Activated naive CD4-positive, alpha-beta T cell treated with anti-CD3 and anti-CD28 coated beads, Interleukin-2, amount 50 U/mL, for 72 hours (primary cell): ENCODE measurements at places on chromosomes 3 and 15. TPM values are rescaled to one million over a fixed set of nuclear protein-coding genes. Genes with fewer than 3 reads are reported as not detected.
A peak's percentile ranks its signal among the peaks of the same experiment; 100 is the strongest.

Gene STRIT1
- not detected for total RNA-seq

Gene ZBTB38
- 19.9 TPM for total RNA-seq

- DNase-seq, result no peak
Measured at GRCh38 chr15:95292785-95293450, 1037.6 kb upstream of the NR2F2 start.

- no peak for DNase-seq
Measured at GRCh38 chr3:10806006-10806405, 10.0 kb upstream of the SLC6A11 start.

- DNase-seq, result no peak
Measured at GRCh38 chr3:14429237-14429636, 26.8 kb downstream of the SLC6A6 start.

DNA sequence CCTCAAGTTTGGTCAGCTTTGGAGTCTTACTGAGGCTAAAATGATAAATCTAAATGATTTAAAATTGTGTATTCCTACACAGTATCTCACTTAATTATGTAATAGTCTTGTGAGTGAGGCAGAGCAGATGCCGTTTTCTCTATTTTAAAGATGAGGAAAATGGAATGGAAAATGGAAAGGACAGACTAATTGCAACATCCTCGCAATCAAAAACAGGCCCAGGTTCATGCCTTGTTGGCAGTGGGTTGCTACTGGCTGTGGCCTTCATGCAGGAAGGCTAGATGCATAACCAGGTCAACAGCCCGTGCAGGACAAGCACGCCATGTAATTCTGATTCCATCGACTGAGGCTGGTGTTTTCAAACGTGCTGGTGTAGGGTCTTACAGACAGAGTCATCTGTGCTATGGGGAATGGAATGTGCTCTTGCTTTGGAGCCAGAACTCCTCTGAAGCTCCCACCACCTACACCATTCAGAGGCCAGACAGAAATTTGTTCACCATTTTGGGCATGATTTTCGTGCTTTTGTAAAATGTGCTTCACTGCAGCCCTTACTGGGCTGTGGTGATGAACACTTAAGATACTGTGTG is 37.9 kb downstream of the MLH1 start:
- no peak for DNase-seq

DNA sequence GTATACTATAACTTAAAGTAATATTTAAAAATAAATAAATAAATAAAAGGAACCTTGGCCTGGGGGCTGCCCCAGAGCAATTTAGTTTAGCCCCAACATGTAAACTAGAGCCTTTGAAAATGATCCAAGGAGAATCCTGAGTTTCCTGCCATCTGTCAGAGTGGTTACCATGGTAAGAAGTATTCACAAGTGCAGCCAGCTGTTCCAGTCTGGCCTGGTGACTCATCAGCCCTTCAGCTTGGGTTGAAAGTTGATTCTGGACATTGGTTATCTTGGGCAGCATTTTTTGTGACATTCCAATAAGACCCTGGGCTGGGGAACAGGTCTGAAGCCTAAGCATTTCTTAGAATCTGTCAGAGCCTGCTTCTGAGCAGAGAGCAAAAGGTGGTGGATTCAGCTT is 72.7 kb upstream of the LRTM1 start:
- no peak for DNase-seq

- DNase-seq, result no peak
Measured at GRCh38 chr3:32592696-32593353, 22.2 kb upstream of the DYNC1LI1 start.

DNA sequence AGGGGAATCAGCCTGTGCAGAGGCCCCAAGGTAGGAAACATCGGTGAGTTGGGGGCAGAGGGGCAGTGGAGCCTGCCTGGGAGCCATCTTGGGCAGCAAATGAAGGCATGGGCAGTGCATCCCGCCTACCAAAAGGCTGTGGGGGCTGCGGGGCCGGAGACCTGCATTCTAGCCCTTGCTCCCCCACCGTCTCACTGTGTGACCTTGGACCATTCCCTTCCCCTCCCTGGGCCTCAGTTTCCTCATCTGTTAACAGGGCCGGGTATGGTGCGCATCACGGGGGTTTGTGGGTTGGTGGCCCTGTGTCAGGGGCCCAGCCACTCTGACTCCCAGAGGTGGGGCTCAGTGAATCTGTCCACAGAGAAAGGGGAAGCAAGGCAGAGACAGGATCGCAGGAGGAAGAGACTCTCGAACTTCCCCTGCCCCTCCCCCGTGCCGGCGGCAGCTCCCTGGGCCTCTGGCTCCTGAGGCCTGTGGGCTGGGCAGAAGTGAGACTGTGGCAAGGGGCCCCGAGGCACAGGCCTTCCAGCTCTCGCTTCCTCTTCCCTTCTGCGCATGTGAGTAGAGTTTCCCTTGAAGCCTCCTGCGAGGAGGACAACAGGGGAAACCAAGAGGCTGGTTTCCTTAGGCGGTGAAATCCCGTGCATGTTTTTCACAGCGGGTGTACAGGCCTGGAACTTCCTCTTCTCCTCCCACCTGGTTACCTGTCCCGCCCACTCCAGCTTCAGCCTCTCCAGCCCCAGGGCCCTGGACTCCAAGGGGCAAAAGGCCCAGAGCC is 42.9 kb downstream of the IDH2 start:
- peak; percentile 74 for DNase-seq

GRCh38 chr15:77527164-77527778 is 105.4 kb downstream of the LINGO1 start:
- DNase-seq, result no peak

DNA sequence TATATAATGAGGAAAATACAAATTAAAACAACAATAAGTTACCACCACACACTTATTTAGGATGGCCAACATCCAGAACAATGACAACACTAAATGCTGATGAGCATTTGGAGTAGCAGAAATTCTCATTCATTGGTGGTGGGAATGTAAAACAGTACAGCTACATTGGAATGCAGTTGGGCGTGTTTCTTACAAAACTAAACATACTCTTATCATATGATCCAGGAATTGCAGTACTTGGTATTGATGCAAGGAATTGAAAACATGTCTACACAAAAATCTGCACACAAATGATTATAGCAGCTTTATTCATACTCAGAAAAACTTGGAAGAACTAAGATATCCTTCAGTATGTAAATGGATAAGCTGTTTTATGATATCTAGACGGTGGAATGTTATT is 594.2 kb downstream of the ZBBX start:
- DNase-seq, result no peak

- DNase-seq, result no peak
Measured at GRCh38 chr3:119557877-119558269, 1.5 kb downstream of the CD80 start.

GRCh38 chr3:161197855-161198850 is 23.0 kb upstream of the NMD3 start:
- no peak for DNase-seq
